CD4-positive, alpha-beta memory T cell (primary cell): ENCODE measurements at places on chromosomes 3 and 15. TPM values are rescaled to one million over a fixed set of nuclear protein-coding genes. Genes with fewer than 3 reads are reported as not detected.
A peak's percentile ranks its signal among the peaks of the same experiment; 100 is the strongest.

GRCh38 chr3:177714945-177715344, 517.7 kb upstream of the TBL1XR1 start:
- no peak for DNase-seq
- no peaks in the 10 kb centered on the region for H3K36me3 ChIP-seq
- no peaks in the 10 kb centered on the region for H3K4me1 ChIP-seq

GRCh38 chr3:194034346-194035336, 101.3 kb upstream of the HES1 start:
- H3K4me3 ChIP-seq = no peak overlapping the region
- DNase-seq = no peak
- H3K27me3 ChIP-seq = no peaks in the 10 kb centered on the region
- no peak overlapping the region for H3K27ac ChIP-seq

DNA sequence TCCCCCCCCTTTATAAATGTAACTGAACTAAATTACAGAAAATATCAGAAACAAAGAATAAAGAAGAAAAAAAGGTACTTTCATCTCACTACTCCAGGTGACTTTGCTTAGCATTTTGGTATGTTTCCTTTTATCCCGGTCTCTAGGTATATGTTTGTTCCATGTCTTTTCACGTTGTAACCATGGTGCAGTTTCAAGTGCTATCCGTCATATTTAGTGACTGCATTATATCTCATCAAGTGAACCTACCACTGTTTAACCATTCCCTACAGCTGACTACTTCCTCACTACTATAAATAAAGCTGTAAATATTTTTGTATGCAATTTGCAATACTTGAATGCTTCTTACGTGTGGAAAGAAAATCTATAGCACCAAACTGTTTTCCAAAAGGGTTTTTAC, 2.2 kb downstream of the BTBD1 start:
- H3K4me3 ChIP-seq = peak overlapping the region; percentile 82
- H3K4me1 ChIP-seq = peaks cover 57% of the 10 kb centered on the region
- H3K27me3 ChIP-seq = no peaks in the 10 kb centered on the region
- DNase-seq = no peak

DNA sequence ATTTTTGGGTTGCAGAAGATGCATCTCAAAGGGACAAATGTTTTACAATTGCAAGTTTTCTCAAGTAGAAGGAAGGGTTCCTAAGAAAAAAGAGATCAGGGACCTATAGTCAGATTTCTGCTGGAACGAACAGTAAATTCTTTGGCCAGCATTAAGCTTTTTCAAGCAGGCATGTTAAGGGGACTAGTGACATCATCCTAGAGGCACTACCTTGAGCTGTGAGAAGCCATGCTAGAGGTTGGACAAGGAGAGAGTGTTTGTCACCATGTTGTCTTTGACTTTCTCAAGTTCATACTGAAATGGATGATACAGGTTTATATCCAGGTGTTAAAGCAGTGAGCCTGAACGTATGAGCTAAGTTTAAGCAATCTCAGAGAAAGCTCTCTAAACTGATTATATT, 85.2 kb upstream of the WDR72 start:
- no peak for DNase-seq
- H3K27me3 ChIP-seq = no peaks in the 10 kb centered on the region
- no peak overlapping the region for H3K27ac ChIP-seq
- H3K36me3 ChIP-seq = no peaks in the 10 kb centered on the region
- no peak overlapping the region for H3K4me3 ChIP-seq

- H3K4me1 ChIP-seq = no peaks in the 10 kb centered on the region
- H3K4me3 ChIP-seq = no peak overlapping the region
- H3K36me3 ChIP-seq = no peaks in the 10 kb centered on the region
- no peaks in the 10 kb centered on the region for H3K27me3 ChIP-seq
These were observed 264.6 kb upstream of the TLE3 start for GRCh38 chr15:70362350-70362749.

GRCh38 chr15:36635681-36636080, 56.3 kb downstream of the CDIN1 start:
- no peak overlapping the region for H3K4me3 ChIP-seq
- no peaks in the 10 kb centered on the region for H3K4me1 ChIP-seq
- no peaks in the 10 kb centered on the region for H3K27me3 ChIP-seq
- no peak for DNase-seq
- H3K36me3 ChIP-seq = no peaks in the 10 kb centered on the region

DNA sequence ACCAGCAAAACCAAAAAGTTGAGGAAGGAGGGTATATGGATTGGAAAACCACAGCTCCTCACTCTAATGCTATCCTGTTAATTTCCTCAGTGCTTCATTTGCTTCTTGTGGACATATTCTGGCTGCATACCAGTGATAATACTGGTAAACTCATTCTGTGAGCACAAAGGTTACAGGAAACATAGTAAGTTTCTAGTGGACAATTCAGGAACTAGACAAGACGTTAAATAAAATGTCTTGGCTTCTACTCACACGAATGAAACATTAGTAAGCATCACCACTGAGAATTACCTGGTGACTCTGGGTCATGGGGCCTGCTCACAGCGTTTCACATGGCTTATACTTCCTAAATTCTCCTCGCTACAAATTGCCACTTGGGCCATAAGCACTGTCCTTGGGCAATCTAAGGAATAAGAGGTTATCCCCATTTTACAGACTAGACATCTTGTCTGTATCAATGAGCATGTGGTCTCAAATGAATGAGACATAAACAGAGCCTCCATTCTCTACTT, 20.1 kb upstream of the PPIB start:
- DNase-seq = no peak
- no peaks in the 10 kb centered on the region for H3K4me1 ChIP-seq
- no peaks in the 10 kb centered on the region for H3K27me3 ChIP-seq
- H3K27ac ChIP-seq = no peak overlapping the region

DNA sequence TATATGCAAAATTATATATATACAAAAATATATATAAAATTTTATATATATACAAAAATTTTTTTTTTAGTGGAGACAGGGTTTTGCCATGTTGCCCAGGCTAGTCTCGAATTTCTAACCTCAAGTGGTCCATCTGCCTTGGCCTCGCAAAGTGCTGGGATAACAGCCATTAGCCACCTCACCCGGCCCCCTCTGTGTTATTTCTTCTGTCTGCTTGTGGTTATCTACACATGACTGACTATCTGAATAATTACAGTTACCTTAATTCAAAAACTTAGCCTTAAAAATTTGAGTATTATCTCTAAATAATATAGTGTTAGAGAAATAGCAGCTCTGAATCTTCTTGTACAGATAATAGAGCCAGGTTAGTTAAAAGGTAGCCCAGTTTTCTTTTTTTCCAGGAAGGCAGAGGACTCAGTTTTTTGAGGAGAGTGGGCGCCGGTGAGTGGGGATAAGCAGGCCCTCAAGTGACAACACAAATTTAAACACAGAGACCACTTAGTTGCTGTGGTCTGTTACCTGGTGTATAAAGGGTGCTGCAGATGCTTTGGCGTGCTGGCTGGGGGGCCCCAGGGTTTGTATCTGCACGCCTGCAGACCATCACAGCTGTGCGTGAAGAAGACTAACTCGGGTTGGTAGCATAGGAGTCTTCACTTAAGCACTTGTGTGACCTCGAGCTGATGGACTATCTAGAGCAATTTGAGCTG, 83.7 kb downstream of the TRAK1 start:
- no peaks in the 10 kb centered on the region for H3K36me3 ChIP-seq
- H3K4me3 ChIP-seq = no peak overlapping the region
- no peak for DNase-seq

GRCh38 chr15:39860871-39861270, 59.2 kb downstream of the GPR176 start:
- H3K27ac ChIP-seq = no peak overlapping the region
- no peak for DNase-seq
- no peaks in the 10 kb centered on the region for H3K4me1 ChIP-seq
- H3K36me3 ChIP-seq = no peaks in the 10 kb centered on the region

GRCh38 chr15:73282567-73283365, 86.0 kb downstream of the HCN4 start:
- H3K36me3 ChIP-seq = no peaks in the 10 kb centered on the region
- no peaks in the 10 kb centered on the region for H3K27me3 ChIP-seq
- no peaks in the 10 kb centered on the region for H3K4me1 ChIP-seq

- H3K36me3 ChIP-seq = no peaks in the 10 kb centered on the region
- H3K4me1 ChIP-seq = peaks cover 14% of the 10 kb centered on the region
- H3K27me3 ChIP-seq = no peaks in the 10 kb centered on the region
- no peak overlapping the region for H3K4me3 ChIP-seq
These were observed 79.6 kb downstream of the TP63 start for GRCh38 chr3:189710620-189711402.

- no peaks in the 10 kb centered on the region for H3K4me1 ChIP-seq
- H3K27ac ChIP-seq = no peak overlapping the region
- no peaks in the 10 kb centered on the region for H3K27me3 ChIP-seq
- H3K36me3 ChIP-seq = no peaks in the 10 kb centered on the region
- no peak for DNase-seq
These were observed 33.2 kb downstream of the GREM1 start for GRCh38 chr15:32750979-32751378.

- no peak overlapping the region for H3K27ac ChIP-seq
- H3K4me3 ChIP-seq = no peak overlapping the region
- H3K27me3 ChIP-seq = no peaks in the 10 kb centered on the region
- no peaks in the 10 kb centered on the region for H3K4me1 ChIP-seq
- H3K36me3 ChIP-seq = no peaks in the 10 kb centered on the region
These were observed 155.9 kb downstream of the OXSM start for GRCh38 chr3:25945836-25946235.

GRCh38 chr15:43903864-43904290, 77.1 kb downstream of the WDR76 start:
- H3K4me1 ChIP-seq = no peaks in the 10 kb centered on the region
- H3K27ac ChIP-seq = no peak overlapping the region
- H3K36me3 ChIP-seq = no peaks in the 10 kb centered on the region
- H3K27me3 ChIP-seq = no peaks in the 10 kb centered on the region
- H3K4me3 ChIP-seq = no peak overlapping the region

- H3K36me3 ChIP-seq = no peaks in the 10 kb centered on the region
- no peak overlapping the region for H3K4me3 ChIP-seq
- H3K27me3 ChIP-seq = no peaks in the 10 kb centered on the region
- DNase-seq = no peak
- H3K27ac ChIP-seq = no peak overlapping the region
These were observed 216.8 kb downstream of the ADAMTS17 start for GRCh38 chr15:100124936-100125335.

GRCh38 chr15:73582851-73583379, 50.3 kb downstream of the NPTN start:
- no peak overlapping the region for H3K4me3 ChIP-seq
- no peaks in the 10 kb centered on the region for H3K27me3 ChIP-seq
- peaks cover 44% of the 10 kb centered on the region for H3K36me3 ChIP-seq
- H3K27ac ChIP-seq = no peak overlapping the region
- H3K4me1 ChIP-seq = no peaks in the 10 kb centered on the region

DNA sequence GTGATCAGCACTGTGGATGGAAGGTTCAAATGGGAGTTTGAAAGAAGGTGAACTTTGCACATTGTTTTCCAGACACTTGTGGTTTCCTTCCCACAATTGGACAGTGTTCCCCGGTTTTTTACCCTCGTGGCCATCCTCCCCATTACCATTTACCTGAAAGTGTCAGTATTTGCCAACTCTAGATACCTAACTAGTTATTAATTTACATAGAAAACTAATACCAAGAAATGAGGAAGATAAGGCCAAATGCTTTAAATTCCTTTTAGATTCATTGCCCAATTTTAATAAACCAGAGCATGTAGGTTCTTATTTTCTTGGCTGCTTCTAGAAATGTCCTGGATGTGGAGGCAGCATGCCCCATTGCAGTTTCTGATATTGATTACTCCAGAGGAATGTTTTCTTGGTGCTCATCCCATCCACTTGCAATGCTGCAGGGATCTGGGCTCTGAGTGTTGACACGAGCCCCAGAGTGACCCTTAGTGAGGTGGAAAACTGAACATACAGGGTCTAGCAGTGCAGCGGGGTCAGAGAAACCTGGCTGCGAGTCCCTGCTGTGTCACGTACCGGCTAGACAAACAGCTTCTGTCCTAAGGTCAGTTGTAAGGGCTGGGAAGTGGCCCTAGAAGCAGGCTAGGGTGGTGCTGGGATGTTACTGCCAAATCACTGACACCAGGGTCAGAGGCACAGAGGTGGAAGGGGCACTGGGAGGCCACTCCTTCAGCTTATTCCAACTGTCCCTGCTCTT, 23.5 kb downstream of the LSM3 start:
- H3K27ac ChIP-seq = no peak overlapping the region
- H3K4me3 ChIP-seq = no peak overlapping the region
- H3K27me3 ChIP-seq = no peaks in the 10 kb centered on the region
- no peaks in the 10 kb centered on the region for H3K4me1 ChIP-seq

GRCh38 chr15:85718271-85718971, 76.3 kb downstream of the KLHL25 start:
- H3K27me3 ChIP-seq = no peaks in the 10 kb centered on the region
- H3K36me3 ChIP-seq = peaks cover 89% of the 10 kb centered on the region
- no peak for DNase-seq

GRCh38 chr15:76299786-76300185, 11.5 kb downstream of the ETFA start:
- no peak for DNase-seq
- H3K36me3 ChIP-seq = no peaks in the 10 kb centered on the region
- H3K27ac ChIP-seq = no peak overlapping the region
- peaks cover 4% of the 10 kb centered on the region for H3K4me1 ChIP-seq
- H3K4me3 ChIP-seq = no peak overlapping the region

The LYZL4 gene
- total RNA-seq = not detected

The SLC15A2 gene
- total RNA-seq = 2.0 TPM

The TRPC1 gene
- 8.8 TPM for total RNA-seq

The THAP10 gene
- total RNA-seq = 0.41 TPM

The CCDC54 gene
- total RNA-seq = not detected

The CHST13 gene
- 0.23 TPM for total RNA-seq

The COPB2 gene
- 78.1 TPM for total RNA-seq

The LRTM1 gene
- not detected for total RNA-seq

The ABI3BP gene
- total RNA-seq = not detected

The FHIT gene
- total RNA-seq = 48.3 TPM

The C2CD4A gene
- not detected for total RNA-seq

The ZNF662 gene
- total RNA-seq = 2.7 TPM
